ENCODE measurements at places on chromosomes 1 and 21.

GRCh38 chr1:232635778-232636356, 5.9 kb upstream of the SIPA1L2 start:
- DNase-seq: peak; percentile 60

GRCh38 chr1:228178737-228179684, 13.4 kb downstream of the IBA57 start:
- DNase-seq: no peak

GRCh38 chr1:169974067-169974466, 80.4 kb upstream of the SCYL3 start:
- DNase-seq: no peak

DNA sequence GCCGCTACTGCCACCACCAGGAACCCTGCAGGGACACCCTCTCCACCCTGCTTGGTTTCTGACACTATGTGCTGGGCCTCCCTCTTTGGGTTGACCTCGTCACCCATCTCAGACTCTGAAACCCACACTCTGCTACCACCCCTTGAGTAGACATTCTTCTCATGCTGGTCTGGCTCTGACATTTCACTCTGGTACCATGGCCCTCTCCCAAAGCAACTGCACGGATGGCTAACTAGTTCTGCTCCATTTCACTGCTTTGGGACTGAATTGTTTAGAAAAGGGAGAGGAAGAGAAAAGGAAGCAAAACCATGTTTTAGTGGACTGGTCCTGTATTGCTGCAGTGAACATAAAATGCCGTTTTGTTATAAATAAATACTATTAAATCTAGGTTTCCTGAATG, 137.8 kb downstream of the KCNK2 start:
- no peak for DNase-seq

GRCh38 chr1:72221811-72222210, 60.5 kb downstream of the NEGR1 start:
- no peak for DNase-seq

DNA sequence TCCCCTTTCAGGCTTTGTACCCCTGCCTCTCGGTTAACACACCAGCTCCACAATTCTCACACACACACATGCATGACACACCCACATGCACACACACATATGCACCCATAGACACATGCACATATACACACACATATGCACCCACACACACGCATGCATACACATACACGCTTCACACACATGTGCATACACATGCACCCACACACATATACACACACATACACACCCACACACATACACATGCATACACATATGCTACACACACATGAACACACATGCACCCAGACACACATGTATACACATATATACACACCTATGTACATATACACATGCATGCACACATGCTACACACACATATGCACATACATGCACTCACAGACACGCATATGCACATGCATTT, 61.7 kb upstream of the SLC25A33 start:
- DNase-seq: no peak

- DNase-seq: no peak
These were observed 45.3 kb downstream of the PKP1 start for GRCh38 chr1:201328576-201328975.

DNA sequence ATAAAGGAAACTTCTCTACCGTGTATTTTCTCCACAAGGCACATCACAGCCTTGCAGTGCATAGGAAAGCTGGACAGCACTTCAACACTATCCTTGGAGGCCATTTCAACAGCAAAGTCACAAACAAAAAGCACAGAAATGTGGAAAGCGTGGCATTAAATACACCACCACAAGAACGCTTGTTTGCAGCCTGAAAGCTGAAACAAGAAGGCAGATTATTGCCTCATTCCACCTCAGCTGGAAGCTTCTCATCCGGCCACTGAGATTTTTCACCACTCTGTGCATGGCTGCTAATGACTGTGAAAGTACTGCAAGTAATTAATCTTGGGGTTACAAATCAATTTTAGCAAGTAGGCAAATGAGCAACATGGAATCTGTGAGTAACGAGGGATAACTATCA, 50.9 kb upstream of the GALNT2 start:
- DNase-seq: no peak

GRCh38 chr21:17949421-17949820, 130.3 kb upstream of the C21orf91 start:
- DNase-seq: no peak
